Activated gamma-delta T cell treated with Interleukin-2 at 50 U/mL for 16 hours (primary cell): ENCODE measurements at places on chromosomes 3 and 15.

GRCh38 chr3:188729422-188729821, 442.3 kb upstream of the TPRG1 start:
- DNase-seq = no peak

DNA sequence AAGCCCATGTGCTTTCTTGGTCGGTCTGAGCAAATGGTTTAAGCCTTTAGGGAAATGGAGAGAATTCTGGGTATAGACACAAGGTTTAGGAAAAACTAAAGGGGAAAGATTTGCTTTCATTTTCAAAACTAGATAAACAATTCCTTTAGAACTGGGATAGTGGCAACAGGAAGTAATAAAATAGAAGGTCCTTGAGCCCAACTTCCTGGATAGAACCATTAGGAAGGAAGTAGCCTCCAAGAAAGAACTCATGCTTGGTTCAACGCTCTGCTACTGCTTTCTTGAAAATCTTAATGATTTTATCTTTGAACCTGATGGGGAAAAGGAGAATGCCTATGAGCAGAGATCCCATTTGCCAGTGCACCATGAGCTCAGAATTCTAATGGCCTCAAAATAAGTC, 147.0 kb upstream of the THRB start:
- DNase-seq = no peak

GRCh38 chr3:141074529-141074928, 23.4 kb downstream of the SPSB4 start:
- DNase-seq = no peak

GRCh38 chr3:126714921-126715320, 10.9 kb downstream of the CHCHD6 start:
- DNase-seq = no peak

DNA sequence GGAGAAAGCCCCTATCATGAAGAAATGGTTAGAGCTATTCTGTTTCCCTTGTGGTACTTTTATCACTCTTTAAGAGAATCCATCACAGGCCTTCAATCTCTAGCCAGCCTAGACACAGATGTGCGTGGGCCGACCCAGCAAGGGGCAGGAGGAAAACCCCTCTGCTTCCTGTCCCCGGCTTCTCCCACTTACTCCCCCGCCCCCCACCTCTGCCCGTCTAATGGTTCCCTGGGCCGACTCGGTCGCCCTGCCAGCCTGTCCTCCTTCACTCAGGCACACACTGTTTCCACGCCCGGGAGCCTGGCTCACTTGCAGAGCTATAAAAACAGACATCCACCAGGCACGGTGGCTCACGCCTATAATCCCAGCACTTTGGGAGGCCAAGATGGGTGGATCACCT, 58.3 kb upstream of the TFRC start:
- DNase-seq = no peak

GRCh38 chr3:49456466-49456865, 13.6 kb upstream of the DAG1 start:
- DNase-seq = no peak

DNA sequence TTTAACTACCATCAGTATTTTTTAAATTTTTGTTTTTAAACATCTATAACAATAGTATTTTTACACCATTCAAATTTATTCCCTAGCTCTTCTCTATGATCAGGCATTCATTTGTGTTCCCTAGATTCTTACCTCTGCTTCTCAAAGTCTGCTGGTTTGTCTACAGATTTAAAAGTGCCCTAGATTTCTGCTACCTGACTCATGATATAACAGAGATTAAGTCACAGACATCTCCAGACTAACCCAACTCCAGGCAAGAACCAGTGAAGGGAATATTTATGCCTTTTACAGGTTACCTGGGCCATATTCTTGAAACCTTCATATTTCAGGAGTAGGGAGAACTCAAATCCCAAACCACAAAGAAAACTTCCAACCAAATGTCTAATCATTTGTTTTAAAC, 38.8 kb downstream of the ADAM10 start:
- DNase-seq = no peak

DNA sequence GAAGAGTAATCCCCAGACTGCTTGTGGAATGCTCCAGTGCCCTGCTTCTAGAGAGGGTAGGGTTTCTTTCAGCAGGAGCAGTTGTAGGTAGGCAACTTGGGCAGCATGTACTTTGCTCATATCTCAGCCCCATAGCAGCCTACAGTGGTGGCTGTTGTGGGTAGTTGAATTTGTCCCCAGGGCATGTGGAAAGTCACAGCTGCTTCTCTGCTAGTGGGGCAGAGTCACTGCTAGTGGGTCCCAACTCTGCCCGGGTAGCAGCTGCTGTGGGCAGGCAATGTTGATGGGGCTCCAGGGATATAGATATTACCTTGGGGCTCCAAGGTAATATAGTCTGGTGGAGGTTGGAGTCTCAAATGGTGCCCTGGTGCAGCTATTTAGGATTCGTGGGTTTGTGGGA, 174.5 kb downstream of the OTOL1 start:
- no peak for DNase-seq

DNA sequence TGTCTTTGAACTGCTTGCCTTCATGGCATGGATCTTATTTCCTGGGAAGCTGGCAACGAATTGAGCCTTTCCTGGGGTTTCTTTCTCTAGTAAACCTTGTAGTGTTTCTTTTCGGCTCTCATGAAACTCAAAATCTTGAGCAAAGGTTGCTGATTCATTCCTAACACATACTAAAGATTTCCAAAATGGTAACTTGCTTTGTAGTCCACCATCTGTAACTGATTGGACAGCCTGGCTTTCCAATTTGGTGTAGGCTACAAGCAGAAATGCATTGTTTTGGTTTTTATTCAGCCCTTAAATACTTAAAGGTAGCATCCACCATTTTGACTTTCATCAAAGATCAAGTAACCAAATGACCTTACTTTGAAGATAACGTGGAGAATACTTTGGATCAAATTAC, 38.1 kb downstream of the LRTM1 start:
- no peak for DNase-seq

GRCh38 chr3:139619484-139619883, 58.3 kb downstream of the NMNAT3 start:
- DNase-seq = no peak

GRCh38 chr3:38646630-38647029, 2.9 kb downstream of the SCN5A start:
- no peak for DNase-seq

GRCh38 chr15:34802371-34802770, 7.0 kb upstream of the ACTC1 start:
- DNase-seq = no peak

- DNase-seq = peak; percentile 62
Observed at GRCh38 chr3:154120961-154121700, at the start of gene ARHGEF26. TSS of gene ARHGEF26 (plus strand) at chr3:154121390. CDS start at chr3:154121993, 603 bp downstream.

DNA sequence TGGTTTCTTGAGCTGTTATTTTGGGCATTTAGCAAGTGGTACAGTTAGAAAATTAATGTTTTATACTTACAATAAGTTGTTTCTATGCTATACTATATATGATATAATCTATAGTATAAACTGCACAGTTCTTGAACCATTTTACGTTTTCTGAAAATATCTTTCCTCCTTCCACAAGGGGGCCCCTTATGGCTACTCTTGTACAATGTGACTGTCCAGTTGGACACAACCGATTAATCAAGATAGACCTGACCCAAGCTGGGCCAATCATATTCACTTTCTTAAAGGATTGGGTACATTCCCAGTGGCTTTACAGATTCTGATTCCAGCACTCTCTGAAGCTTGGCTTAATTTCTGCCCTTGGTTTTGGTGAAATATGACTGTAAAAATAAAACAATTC, 953.4 kb downstream of the AGBL1 start:
- no peak for DNase-seq

DNA sequence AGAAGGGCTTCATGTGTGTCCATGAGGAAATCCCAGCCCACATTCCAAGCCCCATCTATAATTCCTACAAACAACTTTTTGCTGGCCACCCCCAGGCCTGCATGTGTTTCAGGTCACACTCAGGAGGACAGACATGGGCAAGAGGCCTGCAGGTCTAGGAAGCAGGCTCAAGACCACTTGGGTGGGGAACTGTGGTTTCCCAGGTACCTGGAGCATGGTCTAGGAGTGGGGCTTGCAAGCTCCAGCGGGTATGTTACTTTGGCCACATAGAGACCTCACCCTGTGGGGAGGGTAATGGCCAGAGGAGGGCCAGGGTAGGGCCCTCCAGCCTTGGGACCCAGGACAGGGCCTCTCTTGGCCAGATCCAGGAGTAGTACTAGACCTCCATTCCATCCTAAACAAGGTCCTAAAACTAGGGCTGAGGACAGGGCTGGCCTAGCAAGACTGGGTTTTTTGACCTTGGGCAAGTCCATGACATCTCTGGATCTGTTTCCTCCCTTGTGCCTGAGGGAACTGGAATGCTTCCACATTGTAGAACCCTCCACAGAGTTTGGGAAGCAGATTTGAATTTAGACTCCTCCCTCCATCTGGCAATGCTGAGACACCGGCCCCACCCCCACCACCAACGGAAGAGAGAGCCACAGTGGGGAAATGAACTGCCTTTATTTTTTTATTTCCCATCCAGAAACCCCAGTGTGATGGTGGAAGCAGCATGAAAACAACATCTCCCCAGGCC, 22.3 kb downstream of the EAF1 start:
- DNase-seq = no peak

GRCh38 chr3:37964716-37965115, 25.9 kb upstream of the VILL start:
- DNase-seq = no peak

- no peak for DNase-seq
Observed at GRCh38 chr3:138681463-138682220, 73.1 kb downstream of the FAIM start.

- DNase-seq = no peak
Observed at GRCh38 chr3:100046986-100047385, 67.3 kb downstream of the FILIP1L start.

GRCh38 chr15:87619161-87619960, 637.2 kb downstream of the NTRK3 start:
- DNase-seq = no peak

GRCh38 chr15:43215961-43216360, 4.9 kb downstream of the EPB42 start:
- DNase-seq = no peak

DNA sequence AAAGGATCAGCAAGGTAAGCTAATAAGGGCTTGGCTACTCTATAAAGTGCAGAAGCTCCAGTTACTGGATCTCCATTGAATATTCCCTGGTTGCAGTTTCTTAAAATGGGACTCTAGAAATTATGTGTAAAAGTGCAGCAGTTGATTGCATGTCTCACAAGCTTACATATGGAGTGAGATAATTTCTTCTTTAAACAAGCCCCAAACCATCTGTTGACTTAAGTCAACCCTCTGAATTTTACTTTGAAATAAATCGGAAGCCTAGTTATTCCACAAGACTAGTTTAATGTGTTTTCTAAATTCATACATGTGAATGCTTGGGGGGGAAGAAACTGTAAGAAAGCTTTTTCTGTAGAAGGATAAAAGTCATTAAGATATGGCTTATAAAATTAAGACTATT, 664.2 kb downstream of the NLGN1 start:
- no peak for DNase-seq

- no peak for DNase-seq
Observed at GRCh38 chr15:81419332-81419943, 45.4 kb upstream of the TMC3 start.

DNA sequence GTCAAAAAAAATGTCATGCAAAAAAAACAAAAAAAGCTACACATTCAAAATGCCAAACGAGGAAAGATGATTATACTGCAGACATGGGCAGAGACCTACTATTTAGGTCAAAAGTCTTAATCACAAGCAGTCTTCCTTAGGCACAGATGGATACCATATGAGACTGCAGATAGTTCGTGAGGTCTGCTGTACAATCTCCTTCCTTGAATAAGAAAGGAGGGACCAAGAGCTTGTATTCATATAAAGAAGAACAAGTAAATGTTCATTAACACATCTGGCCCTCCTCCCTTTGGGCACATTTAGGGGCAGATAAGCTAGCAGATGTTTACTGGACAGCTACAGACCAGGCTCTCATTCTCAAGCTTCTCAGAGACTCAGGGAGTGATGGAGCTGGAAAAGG, 45.3 kb downstream of the ANXA2 start:
- DNase-seq = no peak

GRCh38 chr3:30512576-30512975, 93.8 kb upstream of the TGFBR2 start:
- no peak for DNase-seq

DNA sequence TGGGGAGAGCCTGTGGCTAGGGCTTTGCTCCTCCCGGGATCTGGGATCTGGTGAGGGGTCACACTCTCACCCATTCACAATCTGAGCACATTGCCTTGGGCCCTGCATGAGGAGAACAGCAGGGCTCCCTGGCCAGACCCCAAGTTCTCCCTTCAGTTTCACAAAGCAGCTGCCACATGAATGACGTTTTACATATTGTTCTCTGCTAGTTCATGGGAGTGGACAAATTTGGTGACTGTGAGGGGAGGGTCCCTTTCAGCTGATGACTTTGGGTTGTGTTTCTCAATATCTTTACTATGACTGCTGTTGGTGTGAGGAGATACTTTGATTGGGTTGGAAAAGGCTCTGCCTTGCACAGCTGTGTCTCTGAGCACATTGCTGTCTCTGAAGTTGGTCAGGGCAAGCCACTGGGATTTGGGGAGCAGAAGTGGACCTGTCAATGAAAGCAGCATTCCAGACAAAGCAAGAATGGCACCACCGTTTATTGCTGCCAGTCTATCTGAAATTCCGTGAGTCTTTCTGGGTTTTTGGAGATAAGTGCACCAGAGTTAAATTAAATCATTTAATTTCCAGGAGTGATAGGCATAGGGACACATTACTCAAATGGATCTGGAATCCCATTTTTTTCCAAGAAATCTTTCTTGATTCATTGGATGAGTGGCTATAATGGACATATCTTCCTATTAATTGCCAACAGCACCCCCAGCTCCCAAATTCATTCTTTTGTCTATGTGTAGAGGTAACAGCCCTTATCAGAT, 10.3 kb downstream of the TIMP4 start:
- no peak for DNase-seq

DNA sequence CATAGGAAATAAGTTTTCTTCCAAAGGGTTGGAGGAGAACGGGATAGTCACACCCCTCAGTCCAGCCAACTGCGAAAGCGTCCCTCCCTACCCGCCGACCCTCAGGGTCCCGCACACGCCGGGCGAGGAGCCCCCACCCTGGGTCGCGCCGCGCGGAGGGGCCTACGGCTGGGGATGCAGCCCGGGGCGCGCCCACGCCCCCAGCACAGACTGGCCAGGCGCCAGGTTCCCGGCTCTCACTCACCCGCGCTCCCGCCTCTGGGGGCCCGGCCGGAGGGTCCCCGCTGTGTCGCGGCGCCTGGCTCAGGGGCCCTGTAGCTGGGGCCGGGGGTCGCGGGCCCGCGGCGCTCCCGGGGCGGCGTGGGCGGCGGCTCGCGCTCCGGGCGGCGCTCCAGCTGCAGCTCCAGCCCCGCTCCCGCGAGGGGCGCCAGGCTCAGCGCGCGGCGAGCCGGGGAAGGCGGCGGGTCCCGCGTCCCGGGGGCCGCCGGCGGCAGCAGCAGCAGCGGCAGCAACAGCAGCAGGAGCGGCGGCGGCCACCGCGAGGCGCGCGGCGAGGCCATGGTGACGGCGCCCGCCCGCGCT, 375 bp downstream of the HEG1 start:
- DNase-seq = no peak

- no peak for DNase-seq
Observed at GRCh38 chr3:42066516-42067181, 24.5 kb upstream of the TRAK1 start.
